NCI-H226 (cell line): ENCODE measurements at places on chromosomes 2 and 18.

- DNase-seq = no peak
Observed at GRCh38 chr2:17051538-17051937, 385.9 kb upstream of the CYRIA start.

DNA sequence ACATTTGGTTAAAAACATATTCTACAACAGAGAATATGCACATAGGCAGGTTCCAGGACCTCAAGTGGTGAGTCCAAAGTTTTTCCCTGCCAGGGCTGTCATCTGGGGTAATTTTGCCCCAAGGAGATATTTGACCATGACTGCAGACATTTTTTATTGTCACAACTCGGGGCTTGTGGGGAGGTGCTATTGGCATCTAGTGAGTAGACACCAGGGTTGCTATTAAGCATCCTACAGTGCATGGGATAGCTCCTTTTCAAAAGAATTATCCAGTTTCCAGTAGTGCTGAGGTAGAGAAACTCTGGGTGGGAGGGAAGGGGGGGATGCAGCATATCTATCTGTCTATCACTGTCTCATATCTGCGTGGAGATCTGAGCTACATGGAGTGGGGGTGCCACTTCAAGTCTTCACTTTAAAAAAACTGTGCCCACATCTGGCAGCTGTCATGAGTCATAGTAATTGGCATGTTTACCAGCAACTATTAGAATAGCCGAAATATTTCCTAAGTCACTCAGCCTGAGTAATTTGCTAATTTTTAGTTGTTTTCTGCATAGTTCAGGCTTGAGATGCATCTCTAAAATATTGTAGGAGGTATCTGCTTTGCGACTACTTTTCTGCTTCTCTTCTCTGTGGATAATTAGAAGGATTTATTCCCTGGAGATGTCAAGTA is 254.0 kb upstream of the RBMS1 start:
- DNase-seq = peak; percentile 46

DNA sequence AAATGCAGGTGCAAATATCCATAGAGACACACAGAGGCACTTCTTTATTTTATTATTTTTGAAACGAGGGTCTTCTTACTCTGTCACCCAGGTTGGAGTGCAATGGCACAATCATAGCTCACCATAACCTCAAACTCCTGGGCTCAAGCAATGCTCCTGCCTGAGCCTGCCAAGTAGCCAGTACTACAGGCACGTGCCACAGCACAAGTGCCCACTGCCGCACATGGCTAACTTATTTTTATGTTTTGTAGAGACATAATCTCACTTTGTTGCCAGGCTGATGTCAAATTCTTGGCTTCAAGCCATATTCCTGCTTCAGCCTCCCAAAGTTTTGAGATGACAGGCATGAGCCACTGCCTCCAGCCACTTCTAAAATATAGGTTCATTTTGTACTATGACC is 537.6 kb downstream of the THSD7B start:
- DNase-seq = no peak

GRCh38 chr18:23583071-23583865 is 3.0 kb downstream of the NPC1 start:
- DNase-seq = no peak

DNA sequence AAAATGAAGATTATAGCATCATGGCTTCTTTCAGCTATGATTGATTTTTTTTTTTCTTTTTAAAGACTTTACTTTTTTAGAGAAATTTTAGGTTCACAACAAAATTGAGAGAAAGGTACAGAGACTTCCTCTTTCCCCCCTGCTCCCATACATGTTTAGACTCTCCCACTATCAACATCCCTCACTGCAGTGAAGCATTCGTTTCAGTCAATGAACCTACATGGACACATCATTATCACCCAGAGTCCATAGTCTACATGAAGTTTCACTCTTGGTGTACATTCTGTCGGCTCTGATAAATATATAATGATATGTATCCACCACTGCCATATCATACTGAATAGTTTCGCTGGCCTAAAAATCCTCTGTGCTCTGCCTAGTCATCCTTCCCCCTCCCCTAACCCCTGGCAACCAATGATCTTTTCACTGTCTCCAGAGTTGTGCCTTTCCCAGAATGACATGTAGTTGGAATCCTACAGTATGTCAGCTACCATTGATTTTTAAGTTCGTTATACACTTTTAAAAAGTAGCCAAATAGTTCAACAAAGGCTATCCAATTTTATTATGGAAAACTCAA is 86.8 kb downstream of the GPD2 start:
- no peak for DNase-seq

- DNase-seq = no peak
Observed at GRCh38 chr2:47907039-47907781, 912 bp upstream of the FBXO11 start.

DNA sequence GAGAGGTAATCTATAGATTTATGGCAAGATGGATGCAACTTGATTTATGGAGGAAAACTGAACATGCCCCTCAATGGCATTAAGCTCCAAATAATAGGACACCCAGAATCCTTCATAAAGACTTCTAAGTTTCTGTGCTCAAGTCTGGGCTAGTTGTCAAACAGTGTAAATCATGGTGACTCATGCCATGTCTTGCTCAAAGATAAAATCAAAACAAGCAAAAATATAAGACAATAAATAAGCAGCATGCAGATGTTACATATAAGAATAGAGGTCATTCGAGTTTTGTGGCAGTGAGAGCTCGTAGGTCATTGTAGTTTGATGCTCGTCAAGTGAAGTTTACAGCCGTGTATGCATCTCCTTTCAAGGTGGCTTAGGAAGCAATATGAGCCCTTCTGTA is 403.2 kb downstream of the THSD7B start:
- DNase-seq = no peak

- peak; percentile 83 for DNase-seq
Observed at GRCh38 chr18:70421471-70422390, 132.9 kb downstream of the SOCS6 start.

GRCh38 chr2:101832114-101832513 is 134.6 kb downstream of the MAP4K4 start:
- DNase-seq = no peak

- no peak for DNase-seq
Observed at GRCh38 chr2:127569666-127570065, 34.2 kb downstream of the MYO7B start.

DNA sequence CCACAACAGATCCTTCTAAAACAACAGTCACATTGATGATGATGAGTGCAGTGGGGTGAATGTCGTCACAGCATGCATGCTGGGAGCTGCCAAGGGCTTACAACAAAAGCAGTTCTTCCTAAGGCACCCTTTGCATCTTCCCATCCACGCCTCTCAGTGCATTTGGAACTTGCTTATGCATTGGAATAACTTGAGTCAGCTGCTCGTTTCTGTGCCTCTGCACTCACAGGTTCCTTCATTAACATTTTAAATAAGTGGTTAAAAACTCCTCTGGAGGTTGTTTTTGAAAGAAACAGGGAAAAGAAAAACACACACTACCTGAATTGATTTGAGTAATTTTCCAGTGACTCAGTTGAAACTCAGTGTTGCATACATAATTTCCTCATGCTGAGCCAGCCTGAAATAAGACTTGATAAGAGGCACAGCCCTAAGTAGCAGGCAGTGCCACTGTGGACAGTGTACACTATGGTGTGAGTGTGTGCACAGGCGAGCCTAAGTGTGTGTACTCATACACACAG is 46.8 kb upstream of the TRIM43B start:
- DNase-seq = no peak

GRCh38 chr2:124572934-124573634 is 548.0 kb downstream of the CNTNAP5 start:
- no peak for DNase-seq

GRCh38 chr2:135876066-135876711 is at the start of gene MCM6:
Gene MCM6 (minus strand): TSS chr2:135876443. CDS start chr2:135876365, 78 bp downstream.
- peak; percentile 97 for DNase-seq

DNA sequence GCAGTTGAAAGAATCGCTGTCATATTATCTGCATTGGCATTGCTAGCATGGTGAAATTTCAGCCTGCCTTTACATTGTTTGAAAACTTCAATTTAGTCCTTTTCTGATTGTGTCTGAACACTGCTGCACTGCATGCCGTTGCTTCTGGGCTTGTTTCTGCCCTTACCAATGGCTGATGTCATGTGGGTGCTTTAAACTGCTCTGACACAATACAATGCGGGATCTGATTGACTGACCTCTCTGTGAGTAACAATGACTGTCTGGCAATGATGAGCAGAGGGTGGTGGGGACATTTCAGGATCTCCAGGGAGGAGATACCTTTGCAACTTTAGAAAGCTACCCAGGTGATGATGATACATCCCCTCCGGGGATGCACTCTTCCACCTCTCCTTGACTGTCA is 119.5 kb upstream of the ZBTB14 start:
- no peak for DNase-seq

DNA sequence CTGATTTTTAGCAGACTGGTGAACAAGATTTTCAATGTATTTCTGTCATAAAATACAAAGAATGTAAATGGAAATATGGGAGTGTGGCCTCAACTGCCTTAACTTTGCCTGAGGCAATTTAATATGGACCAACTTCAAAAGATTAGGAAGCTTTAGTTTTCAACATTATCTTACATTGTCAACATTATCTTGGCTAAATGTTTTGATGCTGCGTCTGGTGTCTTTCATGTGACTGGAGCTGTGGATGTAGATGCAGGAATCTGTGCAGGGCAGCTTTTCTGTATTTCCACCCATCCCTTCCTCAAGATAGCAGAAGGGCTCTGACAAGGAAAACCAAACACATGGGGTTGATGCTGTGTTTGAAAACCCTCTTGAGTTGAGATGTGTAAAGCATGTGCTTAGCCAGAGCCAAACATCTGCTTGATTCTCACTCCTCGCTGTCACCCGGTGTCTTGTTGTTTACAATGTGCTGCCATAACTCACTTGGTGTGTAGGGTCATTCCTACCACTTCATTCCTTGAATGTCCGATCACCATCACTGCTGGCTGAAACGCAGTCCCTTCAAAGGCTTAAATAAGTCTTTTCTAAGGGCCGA is 33.0 kb downstream of the COPS8 start:
- no peak for DNase-seq

DNA sequence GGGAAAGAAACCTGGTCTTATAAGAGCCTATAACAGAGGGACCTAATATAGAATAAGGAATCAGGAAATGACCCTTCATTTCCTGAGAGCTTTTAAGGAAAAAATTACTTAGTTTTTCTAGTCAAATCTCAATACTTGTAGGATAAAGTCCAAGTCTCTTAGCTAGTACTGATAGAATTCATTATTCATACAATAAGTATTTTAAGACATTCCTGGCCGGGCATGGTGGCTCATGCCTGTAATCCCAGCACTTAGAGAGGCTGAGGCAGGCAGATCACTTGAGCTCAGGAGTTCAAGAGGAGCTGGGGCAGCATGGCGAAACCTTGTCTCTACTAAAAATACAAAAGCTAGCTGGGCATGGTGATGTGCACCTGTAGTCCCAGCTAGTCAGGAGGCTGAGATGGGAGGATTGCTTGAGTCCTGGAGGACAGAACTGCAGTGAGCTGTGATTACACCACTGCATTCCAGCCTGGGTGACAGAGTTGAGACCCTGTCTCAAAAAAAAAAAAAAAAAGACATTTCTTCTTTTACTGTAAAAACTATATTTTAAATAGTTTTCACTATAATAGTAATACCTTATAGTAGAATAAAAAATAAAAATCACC is 3.2 kb downstream of the RAB3GAP1 start:
- peak; percentile 63 for DNase-seq

DNA sequence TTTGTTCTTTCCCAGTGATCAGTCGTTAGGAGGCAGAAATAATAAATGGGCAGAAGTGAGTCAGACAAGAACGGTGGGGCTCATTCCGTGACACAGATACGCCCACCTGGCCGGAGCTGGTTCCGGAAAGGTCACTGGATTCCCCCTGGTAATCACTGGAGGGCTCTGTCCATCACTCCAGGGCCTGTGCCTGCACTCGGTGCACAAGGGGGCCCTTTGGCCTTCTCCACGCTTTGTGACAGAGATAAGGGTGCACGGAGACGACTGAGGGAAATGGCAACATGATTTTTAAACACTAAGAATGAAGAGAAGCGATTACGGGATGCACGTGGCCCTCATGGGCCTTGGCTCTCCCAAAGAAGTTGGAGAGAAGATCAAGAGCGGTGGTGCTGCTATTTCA is 84.4 kb downstream of the PTGR3 start:
- no peak for DNase-seq

GRCh38 chr2:182372661-182373060 is 54.2 kb downstream of the PDE1A start:
- DNase-seq = peak; percentile 87

- DNase-seq = no peak
Observed at GRCh38 chr18:50092245-50092805, 102.6 kb downstream of the MYO5B start.

- no peak for DNase-seq
Observed at GRCh38 chr2:95077861-95078603, 43.6 kb downstream of the MRPS5 start.

GRCh38 chr2:207038299-207038698 is 99.0 kb downstream of the CPO start:
- no peak for DNase-seq

DNA sequence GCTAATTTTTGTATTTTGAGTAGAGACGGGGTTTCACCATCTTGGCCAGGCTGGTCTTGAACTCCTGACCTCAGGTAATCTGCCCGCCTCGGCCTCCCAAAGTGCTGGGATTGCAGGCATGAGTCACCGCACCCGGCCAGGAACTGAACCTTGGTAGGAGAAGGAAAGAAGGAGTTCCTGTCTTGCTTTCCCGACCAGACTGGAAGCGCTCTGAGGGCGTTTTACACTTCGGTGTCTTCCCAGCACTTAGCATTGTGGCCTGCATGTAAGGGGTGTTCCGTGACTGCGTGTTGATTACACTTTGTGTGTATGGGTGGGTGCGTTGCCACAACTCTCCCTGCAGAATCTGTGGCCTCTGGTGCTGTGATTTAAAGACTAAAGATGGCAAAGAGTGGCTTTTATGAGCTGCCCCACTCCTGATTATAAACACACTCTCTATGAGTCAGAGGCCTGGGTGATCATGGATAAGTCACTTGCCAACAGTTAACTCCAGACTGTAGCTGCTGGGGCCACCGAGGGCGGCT is 46.0 kb downstream of the ODC1 start:
- DNase-seq = peak; percentile 31

GRCh38 chr2:169361706-169362117 is 622 bp downstream of the LRP2 start:
- no peak for DNase-seq

- peak; percentile 47 for DNase-seq
Observed at GRCh38 chr2:38274286-38275276, 102.5 kb downstream of the ATL2 start.

- DNase-seq = no peak
Observed at GRCh38 chr2:96808176-96808837, 7.8 kb upstream of the CNNM3 start.

DNA sequence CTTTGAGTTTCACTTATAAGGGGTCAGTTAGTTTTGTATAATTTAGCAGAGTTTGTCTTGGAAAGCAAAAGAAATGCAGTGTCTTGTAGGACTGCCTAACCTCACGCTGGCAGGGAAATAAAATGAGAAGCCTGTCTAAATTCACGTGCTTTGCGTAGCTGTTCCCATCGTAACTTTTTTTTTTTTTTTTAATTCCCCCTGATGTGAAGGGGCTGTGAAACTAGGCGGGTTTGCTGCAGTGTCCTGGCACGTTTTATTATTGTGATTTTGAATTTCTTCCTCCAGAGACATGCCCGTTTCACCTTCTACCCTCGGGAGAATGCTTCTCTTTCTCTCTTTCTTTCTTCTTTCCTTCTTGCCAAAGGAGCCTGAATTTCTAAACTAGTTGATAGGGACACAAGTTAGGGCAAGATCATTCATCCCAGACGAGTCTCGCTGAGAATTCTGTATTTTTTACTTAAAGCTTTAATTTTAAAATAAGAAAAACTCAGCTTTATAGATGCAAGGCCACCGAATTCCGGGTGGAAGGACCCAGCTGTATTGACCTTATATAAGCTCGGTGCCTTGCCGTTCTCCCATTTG is 2.3 kb downstream of the MEIS1 start:
- no peak for DNase-seq

- no peak for DNase-seq
Observed at GRCh38 chr2:229230256-229230655, 40.8 kb downstream of the PID1 start.
